Mesendoderm (in vitro differentiated cells): ENCODE measurements at places on chromosomes 12 and 14.
A peak's percentile ranks its signal among the peaks of the same experiment; 100 is the strongest.

- DNase-seq, result no peak
Observed at GRCh38 chr12:1873531-1874510, 44.6 kb downstream of the CACNA2D4 start.

DNA sequence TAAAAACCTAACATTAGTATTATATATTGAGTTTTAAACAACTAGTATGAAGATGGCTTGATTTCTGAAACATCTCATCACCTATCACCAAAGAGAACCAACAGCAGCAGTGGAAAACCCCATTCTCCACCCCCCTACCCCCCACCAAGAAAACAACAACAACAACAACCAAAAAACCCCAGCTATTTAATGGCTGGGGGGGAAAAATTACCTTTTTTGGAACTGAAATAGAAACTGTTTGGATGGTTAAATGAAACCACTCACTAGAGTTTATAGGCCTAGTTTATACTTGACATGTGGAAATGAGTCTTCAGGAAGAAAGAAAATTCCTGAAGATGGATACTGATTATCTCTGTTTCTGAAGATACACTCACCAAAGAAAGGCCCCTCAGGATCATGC lies 30.3 kb downstream of the PPP2R5E start:
- no peak for DNase-seq

DNA sequence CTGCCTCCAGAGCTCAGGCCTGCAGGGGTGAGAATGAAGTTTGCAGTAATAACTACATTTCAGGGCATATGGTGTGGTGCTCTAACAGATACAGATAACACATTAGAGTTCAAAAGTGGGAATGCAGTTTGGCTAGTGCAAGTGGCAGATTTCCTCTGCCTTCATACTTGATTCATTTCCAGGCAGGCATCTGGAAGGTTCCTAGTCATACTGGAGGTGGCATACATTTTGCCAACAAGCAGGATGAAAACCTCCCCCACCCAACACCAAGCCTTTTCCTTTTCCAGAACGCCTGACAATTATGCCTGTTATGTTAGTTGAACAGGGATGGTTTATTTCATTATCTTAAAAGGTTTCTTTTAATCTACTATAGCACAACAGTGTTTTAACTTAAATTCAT lies 24.3 kb downstream of the VTI1B start:
- no peak for DNase-seq

DNA sequence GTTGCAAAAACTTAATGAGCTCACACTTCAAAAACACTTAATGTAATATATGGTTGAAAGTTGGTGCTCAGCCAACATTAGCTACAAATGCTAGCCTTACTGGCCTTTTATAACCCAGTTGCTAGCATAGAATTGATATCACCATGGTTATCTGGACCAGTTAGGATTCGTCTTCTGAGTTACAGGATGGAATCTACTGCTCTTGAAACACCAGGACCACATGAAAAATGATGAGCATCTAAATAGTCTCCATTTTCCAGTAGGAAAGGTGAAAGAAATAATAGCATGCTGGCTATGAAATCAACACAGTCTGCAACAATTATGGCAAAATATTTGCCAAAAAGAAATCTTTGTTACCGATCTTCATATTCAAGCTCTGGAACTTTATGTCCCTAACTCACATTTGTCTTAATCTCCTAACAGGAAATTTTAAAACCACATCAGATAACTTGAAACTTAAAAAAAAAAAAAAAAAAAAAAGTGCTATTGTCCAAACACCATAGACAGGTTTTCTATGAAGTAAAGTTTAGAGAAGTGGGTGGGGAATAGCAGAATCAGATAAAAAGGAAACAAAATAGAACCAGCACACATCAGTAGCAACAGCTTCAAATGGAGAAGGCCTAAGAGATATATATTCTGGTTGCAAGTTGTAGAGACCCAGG lies 12.6 kb upstream of the CD69 start:
- DNase-seq, result no peak

DNA sequence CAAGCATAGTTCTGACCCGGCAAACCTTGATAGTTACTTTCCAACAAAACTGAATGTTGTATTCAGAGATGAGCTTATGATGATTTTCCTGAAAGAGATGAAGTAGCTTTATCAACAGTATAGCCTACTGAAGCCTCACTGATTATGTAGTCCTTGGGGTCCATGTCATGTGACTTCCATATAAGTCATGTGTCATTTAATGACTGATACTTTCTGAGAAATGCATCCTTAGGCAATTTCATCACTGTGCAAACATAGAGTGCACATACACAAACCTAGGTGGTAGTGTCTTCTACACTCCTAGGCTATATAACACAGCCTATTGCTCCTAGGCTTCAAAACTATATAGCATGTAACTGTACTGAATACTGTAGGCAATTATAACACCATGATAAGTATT lies 28.5 kb upstream of the TUBA1C start:
- no peak for DNase-seq

DNA sequence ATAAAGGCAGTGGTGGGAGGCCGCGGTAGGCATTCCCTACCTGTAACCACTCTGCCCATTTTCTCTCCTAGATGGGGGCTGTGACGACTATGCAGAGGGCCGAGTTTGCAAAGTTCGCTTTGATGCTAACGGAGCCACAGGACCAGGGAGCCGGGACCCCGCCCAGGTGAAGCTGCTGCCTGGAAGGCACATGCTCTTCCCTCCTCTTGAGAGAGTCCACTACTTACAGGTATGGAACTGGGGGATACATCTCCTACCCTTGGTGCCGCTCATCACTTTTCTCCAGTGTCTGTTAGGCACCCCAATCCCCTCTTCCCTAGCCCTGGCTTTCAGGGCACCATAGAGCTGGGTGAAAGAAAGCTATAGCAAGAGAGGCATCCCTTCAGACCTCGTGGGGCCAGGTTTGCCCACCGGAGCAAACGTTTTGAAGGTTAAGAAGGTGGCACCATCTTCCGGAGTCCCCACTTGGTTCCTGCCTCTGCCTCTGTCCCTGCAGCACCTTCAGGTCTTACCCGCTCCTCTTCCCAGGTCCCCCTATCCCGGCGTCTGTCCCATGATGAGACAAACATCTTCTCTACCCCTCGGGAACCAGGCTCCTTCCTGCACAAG lies 2.0 kb upstream of the P3H3 start:
- DNase-seq, result no peak

- DNase-seq, result no peak
Observed at GRCh38 chr12:128534906-128535305, 267.9 kb downstream of the TMEM132C start.

DNA sequence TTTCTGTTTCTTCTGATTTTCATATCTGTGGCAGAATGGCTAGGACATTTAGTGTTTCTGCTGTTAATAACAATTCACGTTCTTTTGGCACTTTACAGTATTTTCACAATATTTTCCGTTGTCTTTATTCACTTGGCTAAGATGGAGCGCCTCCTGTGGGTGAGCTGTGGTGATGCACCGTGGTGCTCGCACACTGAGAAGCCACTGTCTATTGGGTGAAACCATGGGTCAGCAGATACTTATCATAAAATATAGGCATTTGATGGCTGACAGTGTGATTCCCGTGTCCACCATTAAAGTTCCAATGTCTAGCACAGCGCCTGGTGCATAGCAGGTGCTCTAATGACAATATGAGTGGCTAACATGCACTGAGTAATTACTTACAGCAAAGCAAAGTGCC lies 141.8 kb downstream of the VRK1 start:
- DNase-seq, result peak; percentile 23

GRCh38 chr12:16324772-16325171 lies 22.7 kb upstream of the MGST1 start:
- DNase-seq, result no peak

- DNase-seq, result peak; percentile 22
Observed at GRCh38 chr14:71060825-71061455, 153.7 kb downstream of the PCNX1 start.

DNA sequence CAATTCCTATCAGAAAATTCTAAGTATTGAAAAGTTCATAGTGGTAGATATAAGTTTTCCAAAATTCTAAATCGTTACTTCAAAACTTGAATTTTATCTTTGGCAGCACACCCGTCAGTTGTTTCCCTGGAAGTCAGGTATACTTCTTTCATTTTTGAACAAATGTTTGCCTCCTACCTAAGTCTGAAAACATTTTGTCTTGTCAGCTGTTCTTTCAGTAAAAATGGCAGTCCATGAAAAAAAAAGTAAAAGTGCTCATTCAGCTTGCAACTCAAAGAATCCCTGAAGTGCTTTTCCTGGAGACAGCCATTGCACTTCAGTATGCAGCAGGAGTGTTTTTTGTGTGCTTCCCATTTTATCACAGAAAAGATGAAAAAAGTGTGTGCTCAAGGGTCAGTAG lies 130.1 kb upstream of the NEDD1 start:
- DNase-seq, result no peak
